Kidney capillary endothelial cell (primary cell): ENCODE measurements at places on chromosomes 12 and 14.

- DNase-seq, result no peak
Measured at GRCh38 chr12:16962889-16963288, 356.9 kb upstream of the LMO3 start.

- peak; percentile 88 for DNase-seq
Measured at GRCh38 chr12:25458047-25458552, 95.0 kb downstream of the LMNTD1 start.

DNA sequence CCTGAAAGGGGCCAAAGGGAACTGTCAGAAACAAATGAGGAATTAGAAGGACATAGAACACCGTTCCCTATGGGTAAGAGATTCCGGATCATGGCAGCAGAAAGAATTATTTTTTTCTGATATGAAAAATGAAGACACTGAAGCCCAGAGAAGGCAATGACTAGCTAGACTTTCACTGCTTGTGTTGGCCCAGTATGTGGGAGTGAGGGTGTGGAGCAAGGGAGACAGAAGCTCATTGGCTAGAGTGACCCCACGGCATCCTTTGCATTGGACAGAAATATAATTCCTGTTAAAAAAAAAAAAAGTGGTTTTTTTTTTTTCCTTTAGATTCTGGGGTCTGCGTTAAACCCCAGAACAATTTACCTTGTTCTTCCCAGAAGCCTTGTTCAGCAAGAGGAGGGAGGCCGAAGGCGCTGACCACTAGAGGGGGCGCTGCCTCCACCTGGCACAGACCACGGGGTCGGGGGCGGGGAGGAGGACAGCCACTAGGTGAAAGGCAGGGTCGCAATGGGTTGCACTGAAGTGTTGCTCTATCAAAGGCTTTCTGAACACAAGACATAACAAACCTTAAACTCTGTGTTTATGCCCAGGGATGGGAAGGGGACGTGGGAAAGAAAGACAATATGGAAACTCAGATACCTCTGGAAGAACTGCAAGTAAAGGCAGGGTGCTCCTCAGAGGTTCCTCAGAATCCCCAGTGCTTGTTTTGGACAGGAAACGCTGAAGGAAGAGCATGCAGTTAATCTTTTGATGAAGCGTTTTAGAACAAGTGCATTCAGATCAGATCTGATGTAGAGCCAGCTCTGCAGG, 156.8 kb downstream of the KCNA5 start:
- peak; percentile 34 for DNase-seq

DNA sequence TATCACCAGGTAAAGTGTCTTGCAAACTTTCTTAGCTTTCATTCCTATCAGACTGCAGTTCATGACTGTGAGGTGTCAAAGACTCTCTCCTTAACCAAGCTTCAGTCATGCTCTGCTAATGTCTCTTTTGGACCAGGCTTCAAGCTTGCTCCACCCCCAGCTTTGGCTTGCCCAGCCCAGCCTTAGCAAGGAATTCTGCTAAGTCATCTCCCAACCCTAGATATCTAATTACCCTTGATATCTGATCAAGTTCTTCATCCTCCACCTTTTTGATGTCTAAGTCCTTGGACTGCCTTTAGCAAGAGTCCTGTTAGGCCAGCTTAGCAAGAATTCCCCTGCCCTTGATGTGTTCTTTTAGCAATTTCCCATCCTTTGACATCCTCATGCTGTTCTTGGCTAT, 108.9 kb upstream of the FGD4 start:
- no peak for DNase-seq

DNA sequence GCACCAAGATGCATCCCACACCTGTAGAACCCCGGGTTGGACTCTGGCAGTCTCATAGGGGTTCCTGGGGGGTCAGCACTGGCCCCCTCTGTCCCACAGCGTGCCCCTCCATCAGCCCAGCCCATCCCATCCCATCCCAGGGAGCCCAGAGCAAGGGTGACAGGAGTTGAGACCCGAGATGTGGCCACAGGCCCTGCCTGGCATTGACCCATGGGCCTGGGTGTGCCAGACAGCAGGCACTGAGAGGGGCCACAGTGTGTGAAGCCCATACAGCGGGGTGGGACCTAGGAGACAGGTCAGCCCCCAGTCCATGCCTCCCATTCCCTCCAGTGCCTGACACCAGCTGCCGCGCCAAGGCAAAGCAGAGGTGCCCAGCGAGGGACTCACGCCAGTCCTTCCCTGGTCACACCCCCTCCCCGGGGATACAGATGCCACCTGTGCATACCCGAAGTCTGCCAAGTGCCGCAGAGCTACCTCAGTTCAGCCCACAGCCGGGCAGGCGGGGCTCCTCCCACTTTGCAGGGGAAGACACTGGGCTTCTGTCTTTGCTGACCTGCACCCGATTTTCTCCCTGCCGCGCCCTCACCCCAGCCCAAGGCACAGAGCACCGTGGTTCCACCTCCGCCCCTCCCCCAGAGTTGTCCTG, 50.4 kb downstream of the CYP46A1 start:
- no peak for DNase-seq

- no peak for DNase-seq
Measured at GRCh38 chr12:47189728-47190127, 110.0 kb upstream of the AMIGO2 start.

DNA sequence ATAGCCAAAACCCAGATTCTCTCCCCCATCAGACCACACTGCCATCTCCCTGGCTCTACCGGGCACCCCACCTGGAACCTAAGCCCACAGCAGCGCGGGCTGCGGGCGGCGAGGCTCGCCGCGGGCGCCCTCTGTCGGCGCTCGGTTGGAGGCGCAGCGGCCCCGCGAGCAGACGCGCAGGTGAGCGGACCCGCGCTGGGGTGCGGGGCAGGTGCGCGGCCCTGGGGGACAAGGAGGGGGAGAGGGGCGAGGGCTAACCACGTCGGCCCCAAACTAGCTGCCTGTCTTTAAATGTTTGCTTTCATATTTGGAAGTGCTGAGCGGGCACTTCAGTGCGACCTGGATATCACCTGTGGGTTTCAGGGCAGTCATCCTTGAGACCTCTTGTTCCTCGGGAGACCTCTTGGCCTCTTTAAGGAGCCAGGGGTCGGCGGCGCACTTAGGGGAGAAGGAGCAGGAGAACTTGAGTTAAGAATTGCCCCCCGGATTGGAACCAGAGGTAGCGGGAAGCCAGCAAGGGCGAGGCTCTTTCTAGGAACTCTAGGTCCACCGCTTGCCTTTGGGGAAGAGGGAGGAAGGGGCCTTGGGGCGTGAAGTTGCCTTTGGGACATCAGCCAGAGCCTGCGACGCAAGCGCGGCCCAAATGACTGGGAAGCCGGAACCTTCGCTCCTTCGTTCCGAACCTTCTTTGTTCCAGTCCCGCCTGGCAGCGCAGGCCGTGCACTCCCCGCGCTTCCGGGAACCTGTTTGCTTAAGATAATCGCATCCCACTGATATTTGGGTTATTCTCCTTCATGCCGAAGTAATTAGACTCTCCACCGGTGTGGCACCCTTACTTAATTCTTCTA, 78.7 kb downstream of the NEDD1 start:
- peak; percentile 25 for DNase-seq

- no peak for DNase-seq
Measured at GRCh38 chr12:121579190-121579791, 1.5 kb downstream of the KDM2B start.

- DNase-seq, result peak; percentile 23
Measured at GRCh38 chr14:102182190-102182589, 42.5 kb downstream of the WDR20 start.

GRCh38 chr14:54450535-54450934, 9.4 kb upstream of the CNIH1 start:
- no peak for DNase-seq

DNA sequence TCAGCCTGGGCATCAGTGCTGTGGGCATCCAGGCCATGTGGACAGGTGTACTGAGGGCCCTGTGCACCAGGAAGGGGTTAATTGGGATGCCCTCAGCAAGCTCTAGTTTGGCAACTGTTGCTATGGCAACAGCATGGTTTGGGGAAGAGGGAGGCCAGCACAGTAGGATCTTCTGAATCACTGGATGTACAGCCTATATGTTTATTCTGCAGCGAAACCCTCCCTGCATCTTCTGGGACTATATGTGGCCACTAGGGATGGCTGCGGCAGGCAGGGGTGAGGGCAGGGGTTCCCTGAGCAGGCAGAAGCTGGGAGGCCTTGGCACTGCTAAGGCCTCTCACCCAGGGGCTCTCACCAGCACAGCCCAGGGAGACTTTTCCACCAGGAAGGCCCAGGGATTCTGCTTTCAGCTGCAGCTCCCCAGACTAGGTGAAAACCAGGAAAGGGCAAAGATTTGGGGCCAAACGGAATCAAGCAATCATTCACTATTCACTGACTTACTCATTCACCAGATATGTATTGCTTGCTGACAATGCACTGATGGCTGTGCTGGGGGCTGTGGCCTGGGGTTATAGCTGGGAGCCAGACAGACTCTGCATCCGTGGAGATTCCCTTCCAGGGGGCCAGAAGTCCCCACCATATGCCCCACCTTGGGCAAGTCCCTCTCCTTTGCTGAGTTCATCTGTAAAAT, 42.8 kb downstream of the IRF2BPL start:
- no peak for DNase-seq

- no peak for DNase-seq
Measured at GRCh38 chr12:40170593-40170992, 54.2 kb upstream of the LRRK2 start.

DNA sequence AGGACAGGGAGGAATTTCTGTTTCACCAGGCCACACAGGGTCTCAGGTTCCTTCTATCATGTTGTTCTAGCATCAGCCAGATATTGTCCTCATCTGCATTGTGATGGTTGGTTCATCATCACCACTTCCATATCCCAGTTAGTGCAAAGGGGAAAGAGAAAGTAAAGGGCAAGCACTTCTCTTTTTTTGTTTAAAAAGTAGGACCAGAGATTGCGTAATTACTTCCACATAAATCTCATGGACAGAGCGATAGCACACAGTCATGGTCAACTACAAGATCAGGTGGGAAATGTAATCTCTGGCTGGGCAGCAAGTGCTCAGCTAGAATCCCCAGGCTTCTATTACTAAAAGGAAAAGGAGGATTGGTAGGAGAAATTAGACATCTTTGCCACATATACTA, 155.1 kb downstream of the KIF21A start:
- DNase-seq, result no peak

- DNase-seq, result no peak
Measured at GRCh38 chr12:121578230-121579189, 2.3 kb downstream of the KDM2B start.

GRCh38 chr14:89466944-89467343, 49.9 kb upstream of the FOXN3 start:
- DNase-seq, result no peak

DNA sequence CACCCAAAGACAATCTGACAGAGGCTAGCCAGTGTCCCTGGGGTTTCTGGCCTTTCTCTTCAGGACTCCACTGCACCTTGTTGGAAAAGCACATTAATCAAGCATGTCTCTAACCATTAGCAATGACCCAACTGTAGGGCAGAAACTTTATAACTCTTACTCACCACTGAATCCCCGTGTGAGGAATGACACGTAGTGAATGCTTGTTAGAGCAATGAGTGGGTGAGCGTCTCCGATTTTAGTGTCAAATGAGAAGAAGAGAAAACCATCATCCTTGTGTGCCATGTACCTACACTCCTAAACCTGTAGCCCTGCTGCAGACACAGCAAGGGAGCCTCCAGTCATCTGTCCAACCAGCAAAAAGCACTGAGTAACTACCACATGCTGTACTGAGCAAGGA, 56.5 kb upstream of the GPR68 start:
- DNase-seq, result no peak

DNA sequence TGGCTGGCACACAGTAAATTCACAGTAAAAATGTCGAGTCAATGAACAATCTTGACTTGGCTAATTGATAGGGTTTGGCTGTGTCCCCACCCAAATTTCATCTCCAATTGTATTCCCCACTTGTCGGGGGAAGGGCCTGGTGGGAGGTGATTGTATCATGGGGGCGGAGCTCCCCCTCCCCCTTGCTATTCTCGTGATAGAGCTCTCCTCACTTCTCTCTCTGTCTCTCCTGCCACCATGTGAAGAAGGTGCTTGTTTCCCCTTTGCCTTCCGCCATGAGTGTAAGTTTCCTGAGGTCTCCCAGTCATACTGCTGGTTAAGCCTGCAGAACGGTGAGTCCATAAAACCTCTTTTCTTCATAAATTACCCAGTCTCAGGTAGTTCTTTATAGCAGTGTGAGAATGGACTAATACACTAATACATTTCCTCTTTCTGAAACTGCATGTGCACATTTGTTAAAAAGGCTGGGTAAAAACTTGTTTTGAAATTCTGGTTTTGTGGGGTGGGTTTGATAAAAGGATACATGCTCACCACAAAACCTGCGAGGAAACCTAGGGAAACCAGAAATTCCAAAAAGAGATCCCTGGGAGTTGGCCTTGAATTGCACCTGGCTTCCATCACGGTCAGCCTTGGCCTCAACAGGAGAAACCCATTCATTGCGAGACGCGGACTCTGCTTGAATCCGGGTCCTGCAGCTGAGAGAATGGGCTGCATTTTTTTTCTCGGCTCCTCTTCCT, 16.2 kb upstream of the MYL2 start:
- no peak for DNase-seq

DNA sequence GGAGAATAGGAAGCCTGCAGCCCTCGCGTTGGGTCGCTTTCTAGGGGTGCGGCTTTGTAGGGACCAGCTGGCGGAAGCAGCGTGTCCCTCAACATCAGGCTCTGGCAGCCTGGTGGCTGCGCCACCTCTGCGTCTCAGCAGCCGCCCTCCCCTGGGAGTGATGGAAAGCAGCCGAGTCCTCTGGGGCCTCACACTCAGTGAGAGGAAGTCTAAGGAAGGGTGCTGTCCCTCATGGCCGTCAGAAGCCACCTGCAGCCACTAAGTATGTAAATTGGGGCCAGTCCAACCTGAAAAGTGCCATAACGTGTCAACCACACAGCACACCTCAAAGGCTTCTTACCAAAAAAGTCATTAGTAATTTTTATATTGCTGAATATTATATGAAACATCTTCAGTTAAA, 80.3 kb downstream of the WDR20 start:
- DNase-seq, result no peak

GRCh38 chr12:111355201-111355925, 13.5 kb downstream of the PHETA1 start:
- DNase-seq, result no peak

GRCh38 chr12:24230061-24230701, 280.7 kb upstream of the SOX5 start:
- DNase-seq, result no peak

GRCh38 chr12:28857369-28857768, 291.7 kb upstream of the FAR2 start:
- DNase-seq, result no peak

DNA sequence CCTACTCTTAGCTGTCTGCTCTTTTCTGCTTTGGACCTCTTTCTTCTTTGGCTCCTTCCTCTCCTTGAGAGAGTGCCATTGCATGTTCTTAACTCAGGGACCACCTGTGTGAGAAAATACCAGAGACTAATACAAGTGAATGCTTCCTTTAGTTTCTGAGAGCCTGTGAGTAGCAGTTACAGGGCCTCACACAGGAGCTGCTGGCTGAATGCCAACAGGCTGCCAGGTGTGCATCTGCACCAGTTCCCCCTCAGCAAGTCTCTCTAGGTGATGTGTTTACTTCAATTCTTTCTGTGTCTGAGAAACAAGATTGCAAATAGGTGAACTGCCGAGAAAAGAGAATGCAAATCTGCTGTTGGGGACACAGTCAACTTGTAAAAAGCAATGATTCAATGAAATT, 108.2 kb downstream of the STXBP6 start:
- DNase-seq, result no peak

- DNase-seq, result no peak
Measured at GRCh38 chr14:39694341-39694740, 262.1 kb upstream of the FBXO33 start.

GRCh38 chr12:113720629-113721028, 245.5 kb downstream of the RBM19 start:
- DNase-seq, result no peak

GRCh38 chr12:51345681-51346080, 798 bp downstream of the CELA1 start:
- no peak for DNase-seq
